ENCODE measurements at places on chromosomes 4 and X. TPM values are rescaled to one million over a fixed set of nuclear protein-coding genes. Genes with fewer than 3 reads are reported as not detected.

Gene CCNB3
- total RNA-seq: 0.63 TPM

Gene PLCXD1
- 7.9 TPM for total RNA-seq

Gene FAM149A
- 5.7 TPM for total RNA-seq

Gene NEIL3
- total RNA-seq: 1.3 TPM

Gene IL1RAPL1
- total RNA-seq: 0.86 TPM

Gene GALNTL6
- not detected for total RNA-seq

Gene XAGE1A
- not detected for total RNA-seq

Gene DUSP9
- not detected for total RNA-seq

Gene EGFL6
- total RNA-seq: not detected

Gene HEPH
- total RNA-seq: 70.2 TPM

Gene NSUN7
- total RNA-seq: not detected

Gene CFP
- total RNA-seq: 0.17 TPM

Gene MGAT4D
- not detected for total RNA-seq

Gene OTUD6A
- total RNA-seq: not detected

Gene SLC25A4
- total RNA-seq: 3.6 TPM

Gene IGBP1
- 96.1 TPM for total RNA-seq

Gene S100P
- 0.32 TPM for total RNA-seq

Gene ASB9
- total RNA-seq: 1.4 TPM

Gene TKTL1
- not detected for total RNA-seq

Gene ITIH6
- total RNA-seq: not detected

Gene GRIA2
- total RNA-seq: not detected

Gene TDO2
- 9.3 TPM for total RNA-seq

Gene NDNF
- 0.09 TPM for total RNA-seq

Gene GPR173
- 1.9 TPM for total RNA-seq

Gene UGT2B15
- not detected for total RNA-seq

Gene SH3TC1
- total RNA-seq: 0.26 TPM

Gene RHOXF2
- total RNA-seq: not detected

Gene FGG
- total RNA-seq: not detected

Gene ATP2B3
- total RNA-seq: not detected

Gene RBM41
- 14.0 TPM for total RNA-seq

Gene PAGE2
- not detected for total RNA-seq

Gene MAB21L2
- 0.32 TPM for total RNA-seq

Gene BMX
- total RNA-seq: not detected

Gene SMIM10
- 5.7 TPM for total RNA-seq

Gene TRIM75
- total RNA-seq: not detected

Measured in bronchial smooth muscle cell (primary cell).